ENCODE measurements at places on chromosomes 12 and 14.

DNA sequence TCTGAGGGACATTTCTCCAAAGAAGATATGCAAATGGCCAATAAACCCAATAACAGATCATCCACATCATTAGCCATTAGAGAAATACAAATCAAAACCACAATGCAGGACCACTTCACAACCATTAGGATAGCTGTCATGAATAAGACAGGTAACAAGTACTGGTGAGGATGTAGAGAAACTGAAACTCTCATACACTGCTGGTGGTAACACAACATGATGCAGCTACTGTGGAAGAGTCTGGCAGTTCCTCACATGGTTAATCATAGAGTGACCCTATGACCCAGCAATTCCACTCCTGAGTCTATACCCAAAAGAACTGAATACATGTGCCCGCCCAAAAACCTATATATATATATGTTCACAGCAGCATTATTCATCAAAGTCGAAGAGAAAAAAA, 39.0 kb downstream of the TTC9 start:
- no peak overlapping the region for H3K4me3 ChIP-seq
- H3K27me3 ChIP-seq: no peaks in the 10 kb centered on the region
- no peak for DNase-seq
- no peak overlapping the region for H3K27ac ChIP-seq
- H3K36me3 ChIP-seq: no peaks in the 10 kb centered on the region

DNA sequence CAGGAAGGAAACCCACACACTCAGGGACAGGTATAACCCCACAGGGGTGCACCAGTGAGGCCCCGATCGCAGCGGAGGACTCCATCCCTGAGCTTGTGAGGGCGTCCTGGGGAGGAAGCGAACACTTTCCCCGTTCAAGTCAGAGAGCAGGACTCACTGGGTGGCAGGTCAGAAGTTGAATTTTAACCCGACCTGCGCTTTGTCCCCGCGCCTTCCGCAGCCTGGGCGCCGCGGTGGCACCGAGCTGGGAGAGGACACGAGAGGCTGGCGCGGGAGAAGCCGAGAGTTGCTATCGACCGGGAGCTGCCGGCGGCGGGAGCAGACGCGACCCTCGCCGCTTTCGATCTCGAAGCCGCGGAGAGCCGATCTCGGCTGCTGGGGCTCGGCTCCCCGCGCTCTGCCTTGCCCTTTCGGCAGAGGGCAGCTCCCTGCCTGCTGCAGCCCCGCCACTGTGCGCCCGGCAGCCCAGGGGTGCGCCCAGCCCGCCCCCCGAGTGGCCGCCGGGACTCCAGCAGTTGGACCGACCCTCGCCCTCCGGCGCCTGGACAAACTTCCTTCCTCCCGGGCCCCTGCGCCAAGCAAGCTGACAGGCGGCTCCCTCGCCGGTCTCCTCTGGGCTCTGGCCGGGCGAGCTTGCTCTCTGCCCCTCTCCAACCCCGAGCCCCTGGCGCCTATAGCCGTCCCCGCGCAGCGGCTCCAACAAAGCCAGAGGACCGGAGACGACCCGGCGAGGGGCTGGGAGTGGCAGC, 918 bp downstream of the LIN7A start:
- peak overlapping the region; percentile 99 for H3K27ac ChIP-seq
- no peaks in the 10 kb centered on the region for H3K36me3 ChIP-seq
- H3K27me3 ChIP-seq: no peaks in the 10 kb centered on the region

DNA sequence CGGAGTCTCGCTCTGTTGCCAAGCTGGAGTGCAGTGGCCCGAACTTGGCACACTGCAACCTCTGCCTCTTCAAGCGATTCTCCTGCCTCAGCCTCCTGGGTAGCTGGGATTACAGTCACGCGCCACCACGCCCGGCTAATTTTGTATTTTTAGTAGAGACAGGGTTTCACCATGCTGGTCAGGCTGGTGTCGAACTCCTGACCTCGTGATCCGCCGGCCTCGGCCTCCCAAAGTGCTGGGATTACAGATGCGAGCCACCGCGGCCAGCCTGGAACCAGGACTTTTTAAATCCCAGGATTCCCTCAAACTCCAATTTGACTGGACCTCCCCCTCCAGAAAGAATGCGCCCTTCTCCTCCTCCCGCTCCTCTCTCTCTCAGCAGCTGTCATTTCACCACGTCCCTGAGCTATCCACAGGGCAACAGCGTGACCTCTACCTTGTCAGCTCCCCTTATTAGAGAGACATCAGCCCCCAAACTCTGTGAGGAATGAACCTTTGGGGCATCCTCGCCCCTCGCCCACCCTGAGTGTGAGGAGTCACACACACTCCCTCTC, 2.0 kb downstream of the ESYT1 start:
- H3K27me3 ChIP-seq: no peaks in the 10 kb centered on the region
- DNase-seq: no peak
- peaks cover 36% of the 10 kb centered on the region for H3K36me3 ChIP-seq

DNA sequence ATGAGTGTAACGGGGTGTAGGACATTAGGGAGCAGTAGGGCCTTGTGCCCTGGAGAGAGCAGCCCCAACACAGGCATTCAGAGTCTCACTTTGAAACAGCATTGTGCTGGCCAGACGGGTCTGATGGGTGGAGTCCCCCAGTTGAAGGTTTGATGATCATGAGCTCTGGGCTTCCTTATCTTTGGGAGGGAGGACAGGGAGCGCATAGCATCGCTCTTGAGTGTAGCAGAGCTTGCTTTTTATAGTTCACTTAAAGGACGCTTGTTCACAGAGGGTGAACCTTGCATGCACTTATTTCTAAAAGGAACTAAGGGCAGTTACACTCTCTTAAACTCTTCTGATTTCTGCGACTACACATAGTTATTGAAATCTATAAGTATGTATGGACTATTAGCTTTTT, 10.6 kb downstream of the KCNK13 start:
- H3K4me3 ChIP-seq: no peak overlapping the region
- DNase-seq: no peak
- no peaks in the 10 kb centered on the region for H3K36me3 ChIP-seq
- no peak overlapping the region for H3K27ac ChIP-seq
- H3K27me3 ChIP-seq: no peaks in the 10 kb centered on the region

- H3K36me3 ChIP-seq: no peaks in the 10 kb centered on the region
- no peak overlapping the region for H3K27ac ChIP-seq
- H3K4me1 ChIP-seq: no peaks in the 10 kb centered on the region
- DNase-seq: no peak
These were observed 494.3 kb upstream of the FOXG1 start for GRCh38 chr14:28272270-28272669.

DNA sequence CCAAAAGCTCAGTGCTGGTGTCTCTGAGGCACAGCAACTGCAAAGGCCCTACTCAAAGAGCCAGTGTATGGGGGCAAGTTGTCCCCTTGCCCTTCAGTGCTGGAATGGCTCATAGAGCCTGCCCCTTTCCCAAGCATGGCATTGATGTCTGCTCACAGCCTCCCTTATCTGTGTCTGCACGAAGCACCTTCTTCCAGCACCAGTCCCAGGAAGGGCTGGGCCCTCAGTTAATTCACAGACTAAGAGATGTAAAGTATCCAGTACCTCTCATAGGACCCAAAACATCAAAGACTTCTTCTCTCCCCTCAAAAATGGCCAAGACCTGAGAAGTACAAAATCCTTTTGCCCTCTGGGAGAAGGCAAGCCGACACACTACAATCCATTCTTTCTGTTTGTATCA, 1.6 kb upstream of the CMAS start:
- peaks cover 26% of the 10 kb centered on the region for H3K4me1 ChIP-seq
- no peak for DNase-seq
- H3K36me3 ChIP-seq: no peaks in the 10 kb centered on the region
- H3K27me3 ChIP-seq: no peaks in the 10 kb centered on the region
- H3K27ac ChIP-seq: no peak overlapping the region
- no peak overlapping the region for H3K4me3 ChIP-seq

DNA sequence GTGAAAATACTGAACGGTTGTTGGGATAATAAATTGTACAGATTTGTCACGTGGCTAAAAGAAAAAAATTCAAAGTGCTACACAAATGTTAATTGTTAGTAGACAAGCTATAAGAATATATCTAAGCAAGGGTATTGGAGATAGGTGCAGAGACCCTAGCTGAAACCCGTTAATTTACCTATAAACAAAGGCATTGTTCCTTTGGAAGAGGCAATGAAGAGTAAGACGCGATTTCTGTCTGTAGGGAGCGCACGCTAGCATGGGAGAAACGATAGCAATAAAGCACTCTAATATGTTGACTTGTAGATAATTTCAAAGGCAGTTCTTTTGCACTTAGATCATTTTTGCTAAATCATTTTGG, 565 bp downstream of the CCDC77 start:
- no peak overlapping the region for H3K27ac ChIP-seq
- no peak for DNase-seq
- H3K36me3 ChIP-seq: no peaks in the 10 kb centered on the region
- no peaks in the 10 kb centered on the region for H3K4me1 ChIP-seq
- H3K27me3 ChIP-seq: no peaks in the 10 kb centered on the region

DNA sequence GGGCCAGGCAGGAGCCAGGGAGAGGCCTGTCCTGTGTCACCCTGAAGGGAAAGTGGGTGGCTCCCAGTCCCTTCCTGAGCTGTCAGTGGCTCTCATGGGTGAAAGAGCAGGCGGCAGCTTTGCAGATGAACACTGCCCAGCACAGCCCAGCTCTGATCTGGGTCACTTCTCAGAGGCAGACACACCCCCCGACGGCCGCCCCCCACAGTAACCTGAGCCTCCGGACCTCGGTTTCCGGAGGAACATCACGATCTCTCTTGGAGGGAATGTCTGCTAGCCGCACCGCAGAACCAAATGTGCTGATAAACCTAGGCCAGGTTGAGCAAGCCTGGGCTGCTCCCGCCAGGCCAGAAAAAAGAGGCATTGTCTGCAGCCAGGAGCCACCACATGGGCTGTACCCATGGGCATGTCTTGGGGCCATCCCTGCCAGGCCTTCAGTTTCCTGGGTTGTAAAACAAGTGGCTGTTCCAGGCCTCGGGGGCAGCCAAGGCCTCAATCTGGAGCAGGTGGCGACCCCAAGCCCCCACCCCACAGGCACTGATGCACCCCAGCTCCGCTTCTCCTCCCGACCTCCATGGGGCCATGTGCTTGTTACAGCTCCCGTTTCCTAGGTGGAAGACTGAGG, 57.6 kb downstream of the NCOR2 start:
- H3K27ac ChIP-seq: no peak overlapping the region
- no peaks in the 10 kb centered on the region for H3K27me3 ChIP-seq
- peaks cover 26% of the 10 kb centered on the region for H3K4me1 ChIP-seq

GRCh38 chr14:85454226-85454813, 75.6 kb upstream of the FLRT2 start:
- H3K4me3 ChIP-seq: no peak overlapping the region
- DNase-seq: no peak
- no peaks in the 10 kb centered on the region for H3K36me3 ChIP-seq
- H3K4me1 ChIP-seq: peaks cover 5% of the 10 kb centered on the region
- H3K27me3 ChIP-seq: no peaks in the 10 kb centered on the region

- DNase-seq: no peak
- no peaks in the 10 kb centered on the region for H3K4me1 ChIP-seq
- no peaks in the 10 kb centered on the region for H3K27me3 ChIP-seq
- no peaks in the 10 kb centered on the region for H3K36me3 ChIP-seq
- H3K27ac ChIP-seq: no peak overlapping the region
These were observed 154.0 kb upstream of the BCL2L14 start for GRCh38 chr12:11916771-11917170.

DNA sequence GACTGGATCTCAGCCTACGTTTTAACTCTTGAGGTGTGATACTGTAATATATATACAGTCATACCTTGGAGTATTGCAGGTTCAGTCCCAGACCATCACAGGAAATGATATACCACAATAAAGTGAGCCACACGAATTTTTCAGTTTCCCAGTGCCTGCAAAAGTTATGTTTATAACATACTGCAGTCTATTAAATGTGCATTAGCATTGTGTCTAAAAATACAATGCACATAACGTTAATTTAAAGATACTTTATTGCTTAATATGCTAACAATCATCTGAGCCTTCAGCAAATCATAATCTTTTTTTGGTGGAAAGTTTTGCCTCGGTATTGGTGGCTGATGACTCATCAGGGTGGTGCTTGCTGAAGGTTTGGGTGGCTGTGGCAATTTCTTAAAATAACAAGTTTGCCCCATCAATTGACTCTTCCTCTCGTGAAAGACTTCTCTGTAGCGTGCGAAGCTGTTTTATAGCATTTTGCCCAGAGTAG, 18.9 kb downstream of the PYROXD1 start:
- peaks cover 27% of the 10 kb centered on the region for H3K36me3 ChIP-seq
- H3K27me3 ChIP-seq: no peaks in the 10 kb centered on the region
- no peak for DNase-seq
- H3K4me1 ChIP-seq: no peaks in the 10 kb centered on the region
- H3K4me3 ChIP-seq: no peak overlapping the region

DNA sequence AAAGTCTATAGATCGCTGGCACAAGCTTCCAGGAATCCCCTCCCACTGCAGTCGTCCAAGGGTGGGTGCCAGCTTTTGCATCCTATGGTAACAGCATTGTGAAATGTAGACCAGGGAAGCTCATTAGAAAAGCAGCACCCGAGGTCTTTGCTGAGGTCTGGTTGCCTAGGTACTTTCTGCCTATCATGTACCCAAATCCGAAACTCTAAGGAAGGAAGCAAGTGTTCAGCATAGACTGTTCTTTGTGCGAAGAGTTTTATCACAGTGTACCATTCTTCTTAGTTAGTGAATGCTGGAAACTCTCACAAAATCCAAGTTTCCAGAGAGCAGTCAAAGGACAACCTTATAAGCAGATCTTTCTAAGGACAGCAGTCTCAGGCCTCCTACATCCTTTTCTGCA, 1532.7 kb upstream of the TMEM132C start:
- no peak for DNase-seq
- no peaks in the 10 kb centered on the region for H3K4me1 ChIP-seq
- no peaks in the 10 kb centered on the region for H3K36me3 ChIP-seq
- no peak overlapping the region for H3K4me3 ChIP-seq

Measured in liver (tissue), 10 donors.